GM19239 (cell line): ENCODE measurements at places on chromosomes 6 and 20.

GRCh38 chr20:53708129-53708968, 114.7 kb upstream of the ZNF217 start:
- DNase-seq = no peak

- DNase-seq = no peak
Measured at GRCh38 chr6:27178860-27179259, 68.6 kb upstream of the PRSS16 start.

DNA sequence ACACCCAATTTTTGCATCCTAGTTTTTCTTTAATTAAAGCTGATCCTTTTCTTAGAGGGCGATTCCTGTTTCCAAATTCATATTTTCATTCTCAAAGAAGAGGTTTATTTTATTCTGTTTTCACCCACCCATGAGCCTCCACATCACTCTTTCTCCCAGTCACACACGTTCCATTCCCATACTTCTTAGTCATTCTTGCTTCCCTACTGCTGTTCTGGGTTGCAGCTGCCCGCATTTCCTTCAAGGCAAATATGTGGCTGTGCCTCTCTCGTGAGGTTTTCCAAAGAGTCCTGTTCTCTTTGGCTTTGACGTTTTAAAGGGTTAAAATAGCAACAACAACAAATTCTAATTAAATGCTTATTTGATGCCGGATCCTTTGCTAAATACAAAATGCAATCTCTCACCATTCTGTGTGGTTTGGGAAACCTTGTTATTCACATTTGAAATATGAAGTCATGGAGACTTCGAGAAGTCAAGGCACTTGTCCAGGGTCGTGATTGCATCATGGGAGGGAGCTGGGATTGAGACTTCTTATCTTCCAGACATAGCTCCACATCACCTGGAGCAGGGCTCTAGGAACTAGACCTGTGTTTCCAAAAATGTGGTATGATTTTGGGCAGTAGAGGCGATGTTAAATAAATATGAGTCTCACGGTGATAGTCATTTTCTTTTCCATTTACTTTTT, 126.6 kb downstream of the DOK5 start:
- DNase-seq = no peak

DNA sequence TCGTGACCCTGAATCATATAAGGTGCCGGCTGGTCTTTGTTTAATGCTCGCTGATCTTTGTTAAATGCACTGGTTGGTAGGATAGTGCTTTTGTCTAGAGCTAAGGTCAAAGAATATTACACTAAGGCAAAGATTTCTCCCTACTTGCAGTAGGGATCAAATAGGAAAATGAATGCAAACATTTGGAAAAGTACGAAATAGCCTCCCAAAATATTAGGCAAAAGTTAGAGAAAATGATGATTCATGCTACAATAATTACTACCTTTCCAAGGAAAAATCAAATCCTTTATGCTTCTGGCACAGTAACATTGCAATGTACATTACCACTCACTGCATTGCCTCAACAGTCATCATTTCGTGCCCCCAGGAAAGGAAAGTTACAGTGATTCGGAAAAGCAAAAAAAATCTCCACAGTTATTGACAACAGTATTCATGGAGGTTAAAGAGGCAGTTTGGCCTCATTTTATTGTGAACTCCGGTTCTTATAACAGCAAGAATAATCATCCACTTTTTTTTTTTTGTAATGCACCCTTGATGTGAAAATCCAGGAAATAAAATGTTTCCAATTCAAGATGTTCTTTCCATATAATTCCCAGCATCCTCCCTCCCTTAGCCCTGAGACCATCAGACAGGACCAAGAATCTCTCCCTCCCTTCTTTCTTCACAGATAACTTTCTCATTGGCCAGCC, 61.7 kb upstream of the ZMYND8 start:
- no peak for DNase-seq

DNA sequence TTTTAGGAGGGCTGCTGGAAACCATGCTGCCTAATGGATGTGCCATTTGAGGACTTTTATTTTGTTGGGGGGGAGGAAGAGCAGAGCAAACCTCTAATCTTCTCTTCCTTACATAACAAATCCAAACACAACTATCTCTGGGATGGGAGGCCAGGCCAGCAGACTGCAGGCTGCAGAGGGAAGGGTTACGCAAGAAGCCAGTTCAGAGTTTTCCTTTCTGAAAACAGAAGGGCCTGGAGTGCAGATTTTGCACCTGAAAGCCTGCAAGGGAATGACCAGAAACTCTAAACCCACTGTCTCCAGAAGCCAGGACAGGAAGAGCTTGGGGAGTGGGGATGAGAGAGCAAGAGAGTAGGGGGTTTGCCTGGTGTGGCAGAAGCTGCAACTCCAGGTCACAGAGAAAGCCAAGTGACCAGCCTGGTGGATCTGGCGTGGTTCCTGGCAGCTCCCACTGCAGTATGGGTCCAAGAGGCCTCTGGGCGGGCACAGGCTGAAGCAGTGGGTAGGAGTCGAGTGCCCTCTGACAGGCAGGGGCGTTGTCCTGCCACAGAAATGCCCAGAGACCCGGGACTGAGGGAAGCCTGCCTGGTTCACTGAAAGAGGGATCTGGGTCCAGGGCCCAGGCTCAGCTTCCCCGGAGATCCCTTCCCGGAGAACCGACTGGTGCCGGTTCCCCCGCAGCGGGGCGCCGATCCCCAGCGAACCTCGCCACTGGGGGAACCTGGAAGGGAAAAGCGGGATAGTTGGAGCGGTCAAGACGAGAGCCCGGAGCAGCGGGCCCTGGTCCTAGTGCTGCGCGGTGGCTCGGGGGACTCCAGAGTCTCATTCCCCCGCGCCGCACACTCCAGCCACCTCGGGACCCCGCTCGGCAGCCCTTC, 6.7 kb downstream of the MAFB start:
- no peak for DNase-seq
